Mesenteric fat pad (tissue), 1 donor: ENCODE measurements at places on chromosomes 3 and 15.

DNA sequence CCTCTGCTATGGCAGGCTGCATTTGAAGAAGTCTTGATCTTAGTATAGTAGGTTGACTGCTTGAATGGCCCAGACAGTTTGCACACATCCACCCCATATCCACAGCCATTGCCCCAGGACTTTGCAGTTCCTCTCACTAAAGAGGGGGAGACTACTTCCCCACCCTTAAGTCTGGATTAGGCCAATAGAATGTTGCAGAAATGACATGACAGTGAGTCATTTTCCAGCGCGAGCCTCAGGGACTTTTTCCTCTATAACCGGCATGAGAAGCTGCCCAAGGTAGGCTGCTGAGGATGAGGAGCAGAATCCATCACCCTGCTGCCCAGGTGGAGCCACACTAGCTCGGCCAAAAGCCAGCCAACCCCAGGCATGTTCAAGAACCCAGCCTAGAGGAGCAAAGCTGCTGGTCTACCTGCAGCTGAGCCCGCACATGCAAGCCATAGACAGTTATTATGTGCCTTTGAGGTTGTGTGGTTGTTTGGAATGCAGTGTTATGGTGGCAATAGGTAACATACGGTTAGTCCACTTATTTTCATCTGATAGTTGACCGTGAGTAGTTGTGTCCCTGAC lies 113.9 kb downstream of the TLE3 start:
- no peak for DNase-seq

- no peak for DNase-seq
Measured at GRCh38 chr15:40338921-40339620, 1.7 kb downstream of the CCDC9B start.

DNA sequence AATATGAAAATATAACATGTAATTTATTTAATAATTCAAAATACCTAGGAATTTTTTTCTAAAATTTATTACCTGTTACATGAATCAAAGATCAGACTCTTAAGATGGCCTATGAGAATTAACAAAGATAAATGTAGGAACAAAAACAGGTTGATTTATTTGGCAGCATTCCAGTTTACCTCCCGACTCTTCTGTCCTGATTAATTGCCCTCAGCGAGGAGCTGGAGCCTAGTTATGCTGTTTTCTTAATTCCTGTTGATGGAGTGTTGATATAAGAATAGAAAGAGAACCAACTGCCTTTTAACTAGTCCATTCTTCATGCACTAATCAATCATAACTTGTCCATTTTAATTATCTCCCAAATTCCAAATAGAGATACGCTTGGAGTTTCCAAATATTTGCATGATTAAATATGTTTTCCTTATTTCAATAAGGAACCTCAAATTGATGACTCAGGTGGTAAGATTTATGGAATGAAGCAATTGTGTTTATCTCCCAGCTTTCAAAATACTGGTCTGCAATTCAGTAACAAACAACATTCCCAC lies 10.6 kb upstream of the CPB1 start:
- no peak for DNase-seq

DNA sequence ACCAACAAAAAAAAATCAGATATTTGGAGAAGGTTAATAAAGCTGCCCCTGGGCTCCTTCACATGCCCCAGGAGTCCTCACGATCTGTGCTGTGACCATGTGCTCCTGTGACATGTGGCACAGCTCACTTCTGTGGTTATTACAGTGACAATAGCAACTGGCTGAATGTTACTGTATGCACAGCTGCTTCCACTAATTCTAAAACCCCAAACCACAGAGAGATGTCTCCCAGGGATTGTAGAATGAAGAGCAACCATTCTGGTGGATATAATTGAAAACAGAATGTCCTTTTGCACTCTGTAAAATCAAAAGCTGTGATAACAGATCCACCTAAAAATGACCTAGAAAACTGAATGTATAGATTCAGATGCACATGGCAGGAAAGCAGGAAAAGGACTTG lies 489.2 kb upstream of the CNTN4 start:
- no peak for DNase-seq

GRCh38 chr15:61598655-61599054 lies 369.6 kb upstream of the RORA start:
- DNase-seq = no peak
